Cortex of kidney (tissue), 1 donor: ENCODE measurements at places on chromosomes 3 and 15.

GRCh38 chr3:52670621-52671521 is 14.8 kb downstream of the PBRM1 start:
- no peak for DNase-seq

DNA sequence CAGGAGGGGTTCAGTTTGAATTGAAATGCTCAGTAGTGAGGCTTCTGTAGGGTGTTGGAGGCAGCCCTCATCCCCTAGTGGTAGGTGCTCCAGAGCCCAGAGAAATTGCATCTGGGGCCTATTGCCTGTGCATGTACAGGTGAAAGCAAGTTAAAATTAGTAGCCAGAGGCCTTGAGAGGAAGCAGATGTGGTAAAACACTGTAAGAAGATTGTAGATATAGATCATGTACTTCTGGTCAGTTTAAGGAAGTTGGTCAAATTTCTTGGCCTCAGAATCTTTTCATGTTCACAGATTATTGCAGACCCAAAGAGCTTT is 34.6 kb downstream of the IGSF10 start:
- no peak for DNase-seq

- no peak for DNase-seq
These were observed 517.9 kb downstream of the MECOM start for GRCh38 chr3:169145540-169146178.

DNA sequence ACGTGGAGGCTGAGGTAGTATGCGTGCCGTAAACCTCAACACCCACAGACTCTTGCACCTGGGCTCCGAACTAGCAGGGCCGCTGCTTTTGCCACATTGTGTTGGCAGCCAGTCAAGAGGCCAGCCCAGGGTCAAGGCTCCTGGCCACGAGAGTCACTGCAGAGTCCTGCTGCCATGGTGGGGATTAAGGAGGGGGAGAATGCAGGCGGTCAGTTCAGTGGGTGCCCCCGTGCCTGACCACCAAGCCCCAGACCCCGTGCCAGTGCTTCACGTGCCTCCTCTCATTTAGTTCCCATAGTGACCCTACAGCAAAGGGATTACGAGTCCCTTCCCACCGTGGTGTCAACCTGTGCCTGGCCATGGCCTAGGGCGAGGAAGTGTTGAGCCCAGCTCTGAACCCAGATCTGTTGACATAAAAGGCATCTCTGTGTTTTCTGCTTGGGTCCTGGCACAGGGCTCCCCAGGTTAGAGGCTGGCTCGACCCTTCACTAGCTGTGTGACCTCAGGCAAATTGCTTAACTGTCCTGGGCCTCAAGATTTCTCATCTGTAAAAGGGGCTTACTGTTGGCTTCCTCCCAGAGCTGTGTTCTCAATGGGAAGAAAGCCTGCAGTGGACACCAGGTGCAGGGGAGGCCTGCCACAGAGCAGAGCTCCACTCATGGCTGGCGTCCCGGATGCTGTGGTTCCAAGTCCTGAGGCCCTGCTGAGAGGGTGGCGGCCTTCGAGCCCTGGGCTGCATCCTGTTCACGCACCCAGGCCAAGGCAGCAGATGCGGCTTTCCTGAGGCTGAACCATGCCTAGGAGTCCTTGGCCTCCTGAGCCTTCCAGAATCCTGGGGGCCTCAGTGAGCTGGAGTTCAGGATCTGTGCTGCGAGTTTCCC is 32.8 kb downstream of the FBLN2 start:
- no peak for DNase-seq

DNA sequence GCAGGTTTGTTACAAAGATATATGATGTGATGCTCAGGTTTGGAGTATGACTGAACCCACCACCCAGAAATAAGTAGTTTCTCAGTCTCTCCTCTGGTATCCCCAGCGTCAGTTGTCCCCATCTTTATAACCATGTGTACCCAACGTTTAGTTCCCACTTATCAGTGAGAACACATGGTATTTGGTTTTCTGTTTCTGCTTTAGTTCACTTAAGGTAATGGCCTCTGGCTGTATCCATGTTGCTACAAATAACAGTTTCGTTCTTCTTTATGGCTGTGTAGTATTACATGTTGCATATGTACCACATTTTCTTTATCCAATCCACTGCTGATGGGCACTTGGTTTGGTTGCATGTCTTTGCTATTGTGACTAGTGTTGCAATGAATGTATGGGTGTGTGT is 132.3 kb downstream of the LMLN start:
- DNase-seq = no peak

DNA sequence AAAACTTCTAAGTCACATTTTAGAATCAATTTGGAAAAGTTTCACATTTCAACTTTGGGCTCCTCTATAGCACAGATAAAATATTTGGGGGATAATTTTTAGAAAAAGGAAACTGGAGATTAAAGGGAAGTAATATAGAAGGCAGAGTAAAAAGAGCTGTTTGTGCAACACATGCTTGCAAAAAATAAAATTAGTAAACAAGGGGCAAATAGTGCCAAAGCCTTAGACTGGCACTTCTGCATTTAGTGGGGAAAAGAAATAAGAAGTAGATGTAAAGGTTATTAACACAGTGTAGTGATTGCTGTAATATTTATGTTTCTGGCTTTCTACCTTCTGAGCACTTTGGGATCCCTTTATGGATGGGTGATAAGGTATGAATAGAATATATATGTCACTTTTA is 246.6 kb downstream of the CBLB start:
- DNase-seq = no peak

DNA sequence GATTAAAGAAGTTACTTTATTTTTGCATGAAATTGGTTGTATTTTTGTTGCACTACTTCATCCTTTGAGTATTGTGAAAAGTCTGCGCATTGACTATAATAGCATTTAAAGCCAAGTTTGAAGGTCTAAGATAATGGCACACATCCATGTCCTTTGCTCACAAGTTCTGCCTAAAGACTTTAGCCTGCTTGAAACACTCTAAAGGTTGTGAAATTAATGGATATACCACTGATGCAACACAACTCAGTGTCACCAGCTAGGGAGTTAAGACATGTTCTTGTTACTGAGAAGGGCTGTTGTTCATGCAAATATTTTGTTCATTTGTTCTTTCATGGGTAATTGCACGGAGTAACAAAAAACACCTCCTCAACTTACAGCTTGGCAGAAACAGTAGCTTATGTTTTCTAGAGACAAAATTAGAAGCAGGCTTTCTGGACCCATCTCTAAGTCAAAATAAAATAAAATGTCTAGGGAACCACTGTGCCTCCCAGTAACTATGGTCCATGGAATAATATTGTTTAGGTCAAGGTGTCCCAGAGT is 83.9 kb downstream of the PPARG start:
- DNase-seq = no peak

GRCh38 chr15:55253580-55253979 is 36.0 kb downstream of the RAB27A start:
- no peak for DNase-seq

DNA sequence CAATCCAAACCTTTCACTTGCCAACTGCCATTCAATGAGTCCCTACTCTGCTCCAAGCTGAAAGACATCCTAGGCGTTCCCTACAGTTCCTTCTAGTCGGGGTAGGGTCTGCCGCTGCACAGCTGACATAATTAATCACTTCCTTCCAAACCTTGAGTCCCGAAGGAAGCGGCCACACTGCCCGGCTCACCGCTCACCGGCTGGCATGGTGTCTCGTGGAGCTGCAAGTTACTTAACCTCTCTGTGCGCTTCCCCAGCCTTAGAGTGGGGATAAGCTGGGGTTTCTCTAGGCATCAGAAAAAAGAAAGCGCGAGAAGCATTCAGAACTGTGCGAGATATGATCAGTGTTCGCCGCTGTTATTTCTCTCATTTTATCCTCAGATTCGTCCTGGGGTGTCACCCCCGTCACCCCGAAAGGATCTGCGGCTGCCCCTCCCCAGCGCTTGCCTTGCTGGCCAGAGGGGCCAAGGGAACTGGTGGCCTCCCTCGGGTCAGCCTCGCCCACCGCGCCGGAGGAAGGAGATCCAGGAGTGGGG is 748 bp downstream of the MRPS25 start:
- no peak for DNase-seq

DNA sequence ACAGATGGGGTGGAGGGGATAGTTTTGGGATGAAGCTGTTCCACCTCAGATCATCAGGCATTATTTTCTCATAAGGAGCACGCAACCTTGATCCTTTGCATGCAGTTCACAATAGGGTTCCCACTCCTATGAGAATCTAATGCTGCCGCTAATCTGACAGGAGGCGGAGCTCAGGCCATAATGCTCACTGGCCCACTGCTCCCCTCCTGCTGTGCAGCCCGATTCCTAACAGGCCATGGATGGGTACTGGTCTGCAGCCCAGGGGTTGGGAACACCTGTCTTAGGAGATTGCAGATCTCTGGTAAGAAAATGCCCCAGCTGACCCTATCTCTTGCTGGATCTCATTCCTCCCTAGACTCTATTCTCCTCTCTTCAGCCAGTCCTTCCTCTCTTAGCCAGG is 6.8 kb downstream of the CSTA start:
- DNase-seq = no peak
